ENCODE measurements at places on chromosomes 4 and X.

DNA sequence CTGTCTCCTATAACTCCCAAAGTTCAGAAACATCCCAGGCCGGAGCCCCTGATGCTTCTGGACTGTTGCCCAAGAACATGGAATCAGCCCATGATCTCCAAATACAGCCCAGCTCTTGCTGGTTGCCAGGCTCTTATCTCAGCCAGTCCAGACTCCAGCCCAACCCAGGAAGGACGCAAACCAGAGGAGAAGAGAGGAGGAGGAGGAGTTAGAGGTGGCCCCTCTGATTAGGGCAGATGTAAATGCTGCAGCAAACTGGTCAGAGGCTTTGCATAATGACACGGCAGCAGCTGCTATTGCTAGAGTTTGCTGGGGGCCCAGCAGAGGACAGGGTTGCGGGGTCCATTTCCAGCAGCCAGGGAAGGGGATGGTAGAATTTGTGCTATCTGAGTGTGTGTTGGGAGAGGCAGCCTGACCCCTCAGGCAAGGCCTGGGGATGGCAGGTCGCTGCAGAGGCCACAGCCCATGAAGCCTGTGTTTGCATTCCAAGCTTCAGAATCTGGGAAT lies 4.2 kb upstream of the OTUD5 start:
- DNase-seq, result no peak

GRCh38 chrX:2967998-2968909 lies 38.1 kb upstream of the ARSH start:
- DNase-seq, result peak; percentile 50

GRCh38 chr4:39495446-39496213 lies 31.6 kb downstream of the UGDH start:
- no peak for DNase-seq

DNA sequence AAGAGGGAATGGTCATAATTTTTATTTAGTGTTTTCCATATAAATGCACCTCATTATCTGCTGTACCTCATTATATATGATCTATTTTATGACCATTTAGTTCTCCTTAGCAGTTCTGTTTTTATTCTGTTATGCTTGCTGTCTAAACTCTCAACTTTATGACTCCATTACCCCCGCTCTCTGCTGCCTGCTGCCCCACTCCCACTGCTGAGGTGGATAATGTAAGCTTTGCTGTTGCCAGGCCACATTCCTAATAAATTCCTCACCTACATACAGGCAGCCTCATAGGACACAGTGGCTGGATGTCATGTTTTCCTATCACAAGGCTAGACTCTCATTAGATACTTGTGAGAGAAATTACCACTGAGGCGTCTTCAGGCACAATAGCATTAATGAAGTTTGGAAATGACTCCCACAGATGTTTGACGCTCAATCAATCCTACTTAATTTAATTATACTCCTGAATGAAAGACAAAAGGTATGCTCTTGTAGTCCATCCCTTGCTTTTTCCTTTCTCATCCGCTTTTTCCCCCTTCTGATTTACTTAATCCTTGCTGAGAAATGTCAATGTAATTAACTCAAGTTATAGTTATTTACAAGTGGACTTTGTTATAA lies 497.5 kb upstream of the IGFBP7 start:
- DNase-seq, result no peak

DNA sequence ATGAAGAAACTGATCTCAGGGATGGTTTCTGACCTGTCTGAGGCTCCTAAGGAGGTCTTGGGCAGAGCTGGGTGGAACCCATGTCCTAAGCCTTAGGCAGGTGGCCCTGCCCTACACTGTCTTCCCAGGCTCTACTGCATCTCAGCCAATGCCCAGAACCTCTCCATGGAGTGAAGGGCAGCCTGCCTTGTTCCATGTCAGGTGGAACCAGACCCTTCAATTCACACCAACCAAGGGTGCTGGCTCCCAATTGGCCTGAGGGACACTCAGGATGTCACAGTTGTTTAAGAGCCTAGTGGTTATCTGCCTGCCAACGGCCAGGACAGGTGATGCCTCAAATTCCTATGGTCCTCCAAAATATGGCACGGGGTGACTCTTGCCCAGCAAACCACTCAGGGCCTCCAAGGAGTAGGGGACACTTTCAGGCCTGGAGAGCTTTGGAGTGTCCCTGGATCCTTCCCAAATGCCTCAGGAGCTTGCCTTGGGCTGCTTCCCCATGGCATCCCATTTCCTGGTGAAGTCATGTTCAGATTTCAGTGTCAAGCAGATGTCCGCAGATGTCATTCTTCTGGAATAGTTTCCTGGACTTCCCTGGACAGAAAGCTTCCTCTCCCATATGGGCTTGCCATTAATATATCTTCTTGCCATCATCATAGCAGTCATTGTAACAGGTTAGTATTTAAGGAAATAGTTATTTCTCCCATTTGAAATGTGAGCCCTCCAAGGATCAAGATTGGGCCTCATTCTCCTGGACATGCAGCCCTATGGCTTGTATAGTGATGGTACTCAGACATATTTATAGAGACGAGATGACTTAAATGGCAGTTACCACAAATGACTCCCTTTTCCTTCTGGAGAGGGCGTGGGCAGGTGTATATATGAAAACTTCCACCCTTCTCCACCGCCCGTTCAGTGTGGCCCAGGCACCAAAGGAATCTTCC lies 67.1 kb downstream of the MED28 start:
- no peak for DNase-seq
